Sigmoid colon (tissue), 7 donors: ENCODE measurements at places on chromosomes 11 and 22. TPM values are rescaled to one million over a fixed set of nuclear protein-coding genes. Genes with fewer than 3 reads are reported as not detected.

GRCh38 chr11:78313181-78313795 is 104.3 kb downstream of the GAB2 start:
- no peaks in the 10 kb centered on the region for H3K27me3 ChIP-seq
- H3K27ac ChIP-seq = no peak overlapping the region
- H3K36me3 ChIP-seq = no peaks in the 10 kb centered on the region
- no peak for DNase-seq

GRCh38 chr11:18844753-18845367 is 53.3 kb upstream of the PTPN5 start:
- H3K4me3 ChIP-seq = no peak overlapping the region
- H3K27ac ChIP-seq = no peak overlapping the region
- H3K36me3 ChIP-seq = no peaks in the 10 kb centered on the region
- no peaks in the 10 kb centered on the region for H3K27me3 ChIP-seq
- DNase-seq = no peak
- H3K4me1 ChIP-seq = no peaks in the 10 kb centered on the region

GRCh38 chr11:27373856-27374602 is 11.0 kb upstream of the CCDC34 start:
- no peaks in the 10 kb centered on the region for H3K27me3 ChIP-seq
- peaks cover 10% of the 10 kb centered on the region for H3K4me1 ChIP-seq
- H3K27ac ChIP-seq = no peak overlapping the region
- DNase-seq = no peak

GRCh38 chr11:76735841-76736240 is 47.3 kb upstream of the TSKU start:
- DNase-seq = no peak
- H3K27me3 ChIP-seq = no peaks in the 10 kb centered on the region
- no peak overlapping the region for H3K27ac ChIP-seq

DNA sequence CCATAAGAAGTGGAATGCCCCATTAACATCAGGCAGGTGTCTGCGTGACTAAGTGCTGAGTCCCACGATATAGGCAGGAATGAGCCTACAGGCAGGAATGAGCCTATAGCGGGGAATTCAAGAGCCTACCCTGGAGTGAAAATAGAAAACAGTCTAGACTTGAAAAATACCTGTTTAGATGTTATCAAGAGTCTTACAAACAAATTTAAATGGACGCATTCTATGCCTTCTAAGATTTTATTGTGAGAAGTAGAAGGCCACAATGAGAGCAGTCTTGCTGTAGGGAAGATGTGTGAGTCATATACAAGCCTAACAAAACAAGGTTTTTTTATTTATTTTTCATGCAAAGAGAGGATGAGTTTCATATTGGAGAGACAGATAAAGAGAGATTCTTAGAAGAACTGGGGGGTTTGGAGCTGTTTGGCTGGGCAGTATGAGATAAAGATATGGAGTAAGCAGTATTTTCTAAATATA is 200.8 kb upstream of the ZC3H12C start:
- no peaks in the 10 kb centered on the region for H3K27me3 ChIP-seq
- no peaks in the 10 kb centered on the region for H3K4me1 ChIP-seq
- no peak overlapping the region for H3K4me3 ChIP-seq
- no peak for DNase-seq
- no peak overlapping the region for H3K27ac ChIP-seq

GRCh38 chr22:23245799-23246136 is 65.5 kb downstream of the BCR start:
- no peak overlapping the region for H3K27ac ChIP-seq
- no peak overlapping the region for H3K4me3 ChIP-seq
- peaks cover 23% of the 10 kb centered on the region for H3K4me1 ChIP-seq
- no peaks in the 10 kb centered on the region for H3K27me3 ChIP-seq
- no peak for DNase-seq

DNA sequence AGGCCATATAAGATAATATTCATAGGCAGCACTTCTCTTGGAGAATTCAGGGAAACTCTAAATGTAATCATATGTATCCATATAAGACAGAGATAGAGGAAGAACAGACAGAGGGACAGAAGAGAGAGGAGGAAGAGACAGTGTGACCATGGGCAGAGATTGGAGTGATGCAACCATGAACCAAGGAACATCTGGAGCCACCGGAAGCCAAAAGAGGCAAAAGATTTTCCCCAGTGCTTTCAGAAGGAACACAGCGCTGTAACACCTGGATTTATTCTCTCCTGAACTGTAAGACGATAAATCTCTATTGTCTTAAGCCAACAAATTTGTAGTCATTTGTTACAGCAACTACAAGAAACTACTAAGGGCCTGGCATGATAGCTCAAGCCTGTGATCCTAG is 57.7 kb downstream of the GAB2 start:
- H3K4me3 ChIP-seq = no peak overlapping the region
- peaks cover 6% of the 10 kb centered on the region for H3K4me1 ChIP-seq
- no peak for DNase-seq

DNA sequence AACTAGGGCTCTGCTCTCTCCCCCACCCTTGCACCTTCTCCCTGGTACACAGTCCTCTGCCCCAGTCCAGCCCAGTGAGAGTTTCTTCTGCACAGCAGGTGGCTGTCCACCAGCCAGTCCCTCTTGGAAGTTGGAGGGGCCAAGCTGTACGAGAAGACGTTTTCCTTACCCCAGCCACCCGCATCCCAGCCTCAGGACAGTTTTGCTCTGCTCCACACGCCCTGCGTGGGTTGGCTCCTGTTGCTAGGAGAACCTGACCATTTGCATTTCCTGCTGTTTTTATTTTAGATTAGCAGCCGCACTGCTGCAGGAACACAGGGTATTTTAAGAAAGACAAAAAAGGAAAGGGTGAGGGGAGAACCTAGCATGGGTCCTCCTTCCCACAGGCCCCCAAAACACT is 17.6 kb upstream of the NRGN start:
- DNase-seq = no peak
- no peaks in the 10 kb centered on the region for H3K36me3 ChIP-seq
- no peak overlapping the region for H3K27ac ChIP-seq

DNA sequence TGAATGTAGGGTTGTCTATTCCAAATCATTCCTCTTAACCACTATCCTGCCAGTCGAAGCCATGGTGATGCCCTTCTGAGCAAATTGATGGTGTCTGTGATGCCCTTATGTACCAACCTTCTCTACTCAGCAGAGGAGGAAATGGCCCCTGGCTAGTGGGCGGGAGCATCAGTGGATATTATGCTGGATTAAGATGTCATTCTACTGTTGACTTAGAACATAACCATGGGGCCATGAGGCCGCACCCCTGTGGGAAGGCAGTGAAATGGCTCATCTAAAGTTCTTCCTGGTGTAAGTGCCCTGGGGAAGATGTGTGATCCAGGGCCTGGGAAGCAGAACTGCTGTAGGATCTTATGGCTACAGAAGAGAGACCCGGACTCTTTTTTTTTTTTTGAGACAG is 20.7 kb upstream of the P2RY2 start:
- H3K4me3 ChIP-seq = no peak overlapping the region
- no peak overlapping the region for H3K27ac ChIP-seq
- H3K36me3 ChIP-seq = no peaks in the 10 kb centered on the region
- no peaks in the 10 kb centered on the region for H3K4me1 ChIP-seq

DNA sequence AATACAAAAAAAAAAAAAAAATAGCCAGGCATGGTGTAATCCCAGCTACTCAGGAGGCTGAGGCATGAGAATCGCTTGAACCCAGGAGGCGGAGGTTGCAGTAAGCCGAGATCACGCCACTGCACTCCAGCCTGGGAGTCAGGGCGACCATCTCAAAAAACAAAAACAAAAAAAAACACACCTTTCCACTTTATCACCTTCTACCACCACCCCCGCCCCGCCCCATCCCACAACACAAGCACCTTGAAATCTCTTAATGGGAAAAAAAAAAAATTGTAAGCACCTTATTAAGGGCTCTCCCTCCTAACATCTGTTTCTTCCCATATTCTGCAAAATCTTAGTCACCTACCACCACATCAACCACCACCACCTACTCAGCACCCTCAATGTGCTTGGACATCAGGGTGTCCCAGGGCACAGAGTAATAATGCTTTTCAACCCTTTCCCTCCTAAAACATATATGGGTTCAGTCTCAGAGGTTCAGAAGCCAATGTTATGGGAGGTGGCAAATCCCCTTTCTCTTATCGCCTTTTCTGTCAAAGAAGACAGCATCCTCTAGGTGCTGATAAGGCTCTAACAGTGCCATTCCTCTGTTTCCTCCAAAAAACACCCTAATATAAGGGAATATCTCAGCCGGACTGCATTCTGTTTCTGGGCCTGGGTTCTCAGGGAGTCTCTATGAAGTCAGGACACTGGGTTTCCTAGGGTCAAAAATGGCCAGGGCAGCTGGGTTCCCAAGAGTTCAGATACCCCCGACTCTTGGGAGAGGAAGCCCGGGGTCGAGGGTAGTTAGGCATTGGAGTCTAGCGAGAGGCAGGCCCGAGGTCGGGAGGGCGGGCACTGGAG is 718 bp downstream of the INTS5 start:
- peaks cover 16% of the 10 kb centered on the region for H3K36me3 ChIP-seq
- H3K4me1 ChIP-seq = peaks cover 17% of the 10 kb centered on the region
- H3K4me3 ChIP-seq = peak overlapping the region; percentile 78
- H3K27ac ChIP-seq = peak overlapping the region; percentile 93
- DNase-seq = no peak

The PSMA1 gene
- total RNA-seq = 128 TPM

The XKR3 gene
- not detected for total RNA-seq
